Aortic smooth muscle cell (primary cell): ENCODE measurements at places on chromosomes 5 and 9. TPM values are rescaled to one million over a fixed set of nuclear protein-coding genes. Genes with fewer than 3 reads are reported as not detected.

PHF2 gene
- total RNA-seq, result 14.8 and 15.9 TPM in 2 replicates

HTR4 gene
- total RNA-seq, result 1.9 and 5.7 TPM in 2 replicates

CLTB gene
- 155 and 185 TPM in 2 replicates for total RNA-seq

ANKRD55 gene
- total RNA-seq, result not detected in 2 replicates

GPR150 gene
- total RNA-seq, result 0.06 and 0.13 TPM in 2 replicates

ADAMTS19 gene
- 0.26 and 0.56 TPM in 2 replicates for total RNA-seq

EGFLAM gene
- total RNA-seq, result 6.0 and 8.9 TPM in 2 replicates

CCL27 gene
- not detected in 2 replicates for total RNA-seq

DBH gene
- not detected in 2 replicates for total RNA-seq

DOCK8 gene
- total RNA-seq, result under 0.01 TPM in 2 replicates

CCDC192 gene
- total RNA-seq, result not detected in 2 replicates

IL13 gene
- not detected in 2 replicates for total RNA-seq

LCN6 gene
- not detected in 2 replicates for total RNA-seq

SYNPO gene
- total RNA-seq, result 12.4 and 17.6 TPM in 2 replicates

F2R gene
- 130 and 145 TPM in 2 replicates for total RNA-seq

SLU7 gene
- 91.2 and 98.5 TPM in 2 replicates for total RNA-seq

HRCT1 gene
- 1.3 and 2.2 TPM in 2 replicates for total RNA-seq

PCDHGA9 gene
- 2.9 and 5.7 TPM in 2 replicates for total RNA-seq

TRMT10B gene
- total RNA-seq, result 3.3 and 4.6 TPM in 2 replicates

TXNDC8 gene
- not detected in 2 replicates for total RNA-seq

ROPN1L gene
- total RNA-seq, result 0.26 and 0.31 TPM in 2 replicates

ZNF474 gene
- total RNA-seq, result 0.12 and 0.13 TPM in 2 replicates

LCN15 gene
- not detected in 2 replicates for total RNA-seq

CXCL14 gene
- 0.79 TPM in 1 of 2 replicates, not detected in the other for total RNA-seq

SIT1 gene
- 0.25 and 0.53 TPM in 2 replicates for total RNA-seq

ANXA6 gene
- total RNA-seq, result 465 and 500 TPM in 2 replicates

SLCO6A1 gene
- not detected in 2 replicates for total RNA-seq

SLC36A2 gene
- total RNA-seq, result not detected in 2 replicates

NKD2 gene
- total RNA-seq, result 0.13 and 3.7 TPM in 2 replicates

ARL15 gene
- total RNA-seq, result 16.8 and 31.1 TPM in 2 replicates

ACTBL2 gene
- total RNA-seq, result 0.06 TPM in 1 of 2 replicates, not detected in the other

GFPT2 gene
- total RNA-seq, result 1.1 and 13.9 TPM in 2 replicates

GRHPR gene
- total RNA-seq, result 101 and 103 TPM in 2 replicates

LURAP1L gene
- 12.2 and 17.2 TPM in 2 replicates for total RNA-seq

PDLIM4 gene
- total RNA-seq, result 12.3 and 14.7 TPM in 2 replicates

SPINK5 gene
- total RNA-seq, result 0.13 TPM in 1 of 2 replicates, not detected in the other

CLIC3 gene
- 4.8 and 5.2 TPM in 2 replicates for total RNA-seq

PLPP7 gene
- total RNA-seq, result 15.0 and 16.9 TPM in 2 replicates

MEIKIN gene
- total RNA-seq, result 0.06 TPM in 1 of 2 replicates, not detected in the other

SLF1 gene
- 5.5 and 10.6 TPM in 2 replicates for total RNA-seq

GDNF gene
- not detected in 2 replicates for total RNA-seq

PCDHA2 gene
- 0.06 TPM in 1 of 2 replicates, not detected in the other for total RNA-seq

NEUROG1 gene
- not detected in 2 replicates for total RNA-seq

C1QTNF3 gene
- total RNA-seq, result 0.79 and 1.6 TPM in 2 replicates

ADCY2 gene
- under 0.01 TPM in 2 replicates for total RNA-seq

CCNJL gene
- total RNA-seq, result 0.40 and 0.68 TPM in 2 replicates

DDX4 gene
- not detected in 2 replicates for total RNA-seq

SH3RF2 gene
- 1.8 and 2.3 TPM in 2 replicates for total RNA-seq

PTGER4 gene
- total RNA-seq, result 20.6 and 66.8 TPM in 2 replicates

INSYN2B gene
- 0.13 and 1.4 TPM in 2 replicates for total RNA-seq

SLC25A25 gene
- 33.6 and 36.2 TPM in 2 replicates for total RNA-seq

SOX30 gene
- total RNA-seq, result not detected in 2 replicates

PCA3 gene
- 0.12 and 0.26 TPM in 2 replicates for total RNA-seq

SLC38A9 gene
- 23.5 and 24.7 TPM in 2 replicates for total RNA-seq

LCN12 gene
- total RNA-seq, result 0.26 and 0.37 TPM in 2 replicates

GPR151 gene
- total RNA-seq, result not detected in 2 replicates

FAM170A gene
- total RNA-seq, result not detected in 2 replicates

HAVCR2 gene
- total RNA-seq, result 0.26 and 0.56 TPM in 2 replicates
